ENCODE measurements at places on chromosomes 1 and 21. TPM values are rescaled to one million over a fixed set of nuclear protein-coding genes. Genes with fewer than 3 reads are reported as not detected.

Gene GPR61
- 2.9 TPM for total RNA-seq

Gene ZMYND12
- total RNA-seq, result 1.3 TPM

Gene SLC35E2B
- total RNA-seq, result 49.9 TPM

Gene RPTN
- total RNA-seq, result not detected

Gene FCRL4
- total RNA-seq, result not detected

Gene RHCE
- total RNA-seq, result 1.8 TPM

Gene CTTNBP2NL
- total RNA-seq, result 17.0 TPM

Gene C8A
- total RNA-seq, result not detected

Gene PPM1J
- total RNA-seq, result 5.0 TPM

Gene OR10R2
- total RNA-seq, result not detected

Gene FCRL1
- total RNA-seq, result 0.06 TPM

Gene CYP4A22
- total RNA-seq, result 0.22 TPM
